ENCODE measurements at places on chromosomes 11 and 22. TPM values are rescaled to one million over a fixed set of nuclear protein-coding genes. Genes with fewer than 3 reads are reported as not detected.
A peak's percentile ranks its signal among the peaks of the same experiment; 100 is the strongest.

Gene KRTAP5-10
- total RNA-seq, result 2.9 TPM

Gene CALCA
- not detected for total RNA-seq

Gene GDPD5
- 14.9 TPM for total RNA-seq

Gene BTG4
- total RNA-seq, result not detected

Gene OR52I1
- total RNA-seq, result not detected

Gene C11orf52
- total RNA-seq, result 8.5 TPM

Gene MDK
- 105 TPM for total RNA-seq

- DNase-seq, result no peak
Measured at GRCh38 chr11:88169471-88169870, 5.8 kb downstream of the RAB38 start.

- no peak for DNase-seq
Measured at GRCh38 chr11:37026326-37026725, 428.3 kb upstream of the RAG2 start.

GRCh38 chr11:35109827-35110226, 29.1 kb upstream of the CD44 start:
- no peak for DNase-seq

- DNase-seq, result peak; percentile 34
Measured at GRCh38 chr22:19811811-19812771, 42.6 kb downstream of the GNB1L start.

- DNase-seq, result no peak
Measured at GRCh38 chr22:45196308-45196707, 32.6 kb downstream of the NUP50 start.

DNA sequence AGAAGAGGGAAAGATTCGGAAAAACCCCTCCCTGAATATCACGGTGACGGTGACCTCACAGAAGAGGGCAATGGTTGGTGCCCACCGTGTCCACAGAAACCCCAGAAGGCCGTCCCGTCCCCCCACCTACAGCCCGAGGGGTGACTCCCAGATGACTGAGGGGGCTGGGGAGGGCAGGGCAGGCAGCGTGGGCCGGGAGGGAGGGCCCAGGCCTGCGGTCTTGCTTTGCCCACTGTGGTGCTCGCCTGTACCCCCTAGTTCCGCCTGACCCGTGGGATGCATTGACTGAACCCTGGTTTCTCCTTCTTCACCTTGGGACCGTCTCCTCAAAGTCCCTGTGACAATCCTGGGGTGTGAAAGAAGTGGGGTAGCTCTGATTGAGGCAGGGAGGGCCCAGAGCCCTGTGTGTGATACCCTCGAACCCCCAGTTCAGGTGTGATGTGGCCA, 526.7 kb downstream of the BRD1 start:
- peak; percentile 34 for DNase-seq

DNA sequence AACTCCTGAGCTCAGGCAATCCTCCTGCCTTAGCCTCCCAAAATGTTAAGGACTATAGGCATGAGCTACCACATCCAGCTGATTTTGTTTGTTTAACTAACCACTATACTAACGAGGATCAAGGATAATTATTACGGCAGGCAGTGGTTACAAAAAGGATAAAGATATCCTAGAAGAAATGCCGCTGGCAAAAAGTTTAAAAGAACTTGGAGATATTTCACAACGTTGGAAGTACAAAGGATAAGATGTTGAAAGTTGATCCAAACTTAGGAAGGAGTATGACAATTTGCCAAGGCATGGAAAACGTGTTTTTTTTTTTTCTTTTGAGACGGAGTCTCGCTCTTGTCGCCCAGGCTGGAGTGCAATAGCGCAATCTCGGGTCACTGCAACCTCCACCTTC, 13.4 kb downstream of the AP5B1 start:
- no peak for DNase-seq

GRCh38 chr11:115489466-115489865, 14.7 kb downstream of the CADM1 start:
- DNase-seq, result no peak

GRCh38 chr11:100825626-100826025, 138.5 kb downstream of the ARHGAP42 start:
- no peak for DNase-seq

DNA sequence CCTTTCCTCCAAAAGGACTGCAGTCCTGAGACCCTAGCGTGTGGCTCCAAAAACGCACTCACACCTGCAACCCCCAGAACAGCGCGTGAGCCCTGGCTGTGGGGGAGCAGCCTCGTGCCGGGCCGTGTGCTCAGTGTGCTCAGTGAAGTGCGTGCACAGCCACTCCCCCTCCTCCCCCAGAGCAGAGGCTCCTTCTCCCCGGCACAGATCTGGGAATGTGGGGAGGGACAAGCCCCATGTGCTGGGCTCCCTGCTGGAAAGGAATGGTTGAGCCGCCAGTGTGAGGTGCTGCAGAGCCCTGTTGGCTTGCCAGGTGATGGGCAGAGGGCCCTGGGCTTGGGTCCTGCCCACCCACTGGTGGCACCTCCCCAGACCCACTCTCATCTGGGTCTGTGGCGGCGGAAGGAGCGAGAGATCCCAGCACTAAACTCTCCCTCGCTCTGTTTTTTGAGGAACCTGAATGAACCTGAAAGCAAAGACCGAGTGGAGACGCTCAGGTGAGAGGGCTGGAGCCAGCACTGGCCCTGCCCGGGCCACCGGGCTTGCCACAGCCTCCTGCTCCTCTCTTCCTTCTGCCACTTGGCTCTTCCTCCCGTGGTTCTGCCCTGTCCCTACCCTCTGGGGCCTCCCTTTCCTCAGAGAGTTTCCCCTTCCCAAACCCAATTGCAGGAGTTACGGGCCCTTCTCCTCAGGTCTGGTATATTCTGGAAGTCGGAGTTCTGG, 9.0 kb downstream of the RCOR2 start:
- DNase-seq, result no peak

- no peak for DNase-seq
Measured at GRCh38 chr11:13784441-13784840, 116.0 kb downstream of the FAR1 start.

DNA sequence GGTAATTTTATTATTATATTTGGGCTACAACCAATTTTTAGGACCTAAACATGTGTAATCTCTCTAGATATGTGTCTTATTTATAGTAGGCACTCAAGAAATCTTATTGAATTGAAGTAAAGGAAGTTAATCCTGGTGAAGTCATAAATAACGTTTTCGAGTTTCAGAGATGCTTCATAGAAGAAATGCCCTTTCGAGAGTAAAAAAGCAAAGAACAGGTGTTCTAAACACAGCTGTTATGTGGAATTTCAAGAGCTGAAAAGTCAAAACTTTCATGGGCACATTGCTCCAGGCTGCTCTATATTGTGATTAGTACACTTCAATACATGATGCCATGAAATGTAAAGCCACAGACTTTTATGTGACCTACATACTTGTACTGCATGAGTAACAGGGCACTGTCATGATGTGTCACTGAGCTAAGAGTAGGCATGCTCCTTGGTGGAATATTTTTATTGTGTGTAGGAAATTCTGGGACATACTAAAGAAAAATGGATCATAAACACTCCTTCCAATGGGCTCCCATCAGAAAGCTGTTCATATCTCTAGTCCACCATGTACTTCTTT, 7.2 kb upstream of the ELMOD1 start:
- DNase-seq, result no peak

DNA sequence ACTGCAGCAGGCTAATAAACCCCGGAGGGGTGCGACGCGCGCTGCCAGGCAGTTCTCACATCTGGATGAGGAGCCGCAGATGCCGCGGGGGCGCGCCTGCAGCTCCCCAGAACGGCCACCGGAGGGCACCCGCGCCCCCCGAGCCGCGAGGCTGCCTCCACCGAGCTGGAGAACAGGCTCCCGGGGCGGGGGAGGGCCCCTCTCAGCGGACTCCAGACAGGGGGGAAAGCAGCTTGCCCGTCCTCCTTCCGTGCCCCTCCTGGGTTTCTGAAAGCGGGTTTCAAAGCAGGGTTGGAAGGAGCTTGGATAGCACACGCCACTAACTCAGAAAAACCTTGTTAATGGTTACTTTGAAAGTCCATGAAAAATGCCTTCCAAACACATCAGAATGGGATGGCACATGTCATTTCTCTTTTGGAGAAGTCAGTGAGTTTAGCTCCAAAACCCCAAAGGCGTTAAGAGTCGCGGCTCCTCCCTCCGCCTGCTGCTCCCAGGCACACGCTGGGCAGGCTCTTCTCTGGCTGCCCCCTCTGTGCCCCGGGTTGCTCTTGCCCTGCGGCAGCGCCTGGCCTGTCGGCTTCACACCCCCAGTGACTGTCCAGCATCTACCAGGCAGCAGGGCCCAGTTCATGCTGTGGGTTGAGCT, 317.8 kb downstream of the NTM start:
- peak; percentile 49 for DNase-seq

- no peak for DNase-seq
Measured at GRCh38 chr11:111722501-111722900, 43.7 kb downstream of the PPP2R1B start.

- no peak for DNase-seq
Measured at GRCh38 chr11:92626624-92627023, 342.8 kb upstream of the MTNR1B start.

DNA sequence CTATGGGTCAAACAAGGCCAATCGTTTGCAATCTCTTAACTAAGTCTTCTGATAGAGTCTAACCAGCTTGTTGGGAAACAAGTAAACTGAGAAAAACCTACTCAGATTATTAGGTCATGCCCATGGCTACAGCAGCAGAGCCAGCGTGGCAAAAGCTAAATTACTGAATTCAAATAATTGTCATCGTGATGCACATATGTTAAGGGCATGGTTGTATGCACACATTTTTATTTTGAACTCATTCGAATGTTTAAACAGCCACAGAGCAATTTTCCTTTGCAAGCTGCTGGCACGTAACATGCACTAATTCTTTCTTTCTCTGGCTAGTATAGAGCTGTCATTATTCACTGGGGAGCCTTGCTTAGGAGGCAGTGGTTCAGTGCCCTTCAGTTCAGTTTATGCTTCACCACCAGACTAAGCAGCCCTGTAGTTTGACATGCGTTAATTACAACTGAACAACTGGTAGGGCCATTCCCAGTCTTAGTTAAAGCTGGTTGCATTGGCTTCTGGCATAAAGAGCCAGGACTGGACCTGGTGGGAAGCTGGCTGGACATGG, 396.4 kb downstream of the METTL15 start:
- no peak for DNase-seq

DNA sequence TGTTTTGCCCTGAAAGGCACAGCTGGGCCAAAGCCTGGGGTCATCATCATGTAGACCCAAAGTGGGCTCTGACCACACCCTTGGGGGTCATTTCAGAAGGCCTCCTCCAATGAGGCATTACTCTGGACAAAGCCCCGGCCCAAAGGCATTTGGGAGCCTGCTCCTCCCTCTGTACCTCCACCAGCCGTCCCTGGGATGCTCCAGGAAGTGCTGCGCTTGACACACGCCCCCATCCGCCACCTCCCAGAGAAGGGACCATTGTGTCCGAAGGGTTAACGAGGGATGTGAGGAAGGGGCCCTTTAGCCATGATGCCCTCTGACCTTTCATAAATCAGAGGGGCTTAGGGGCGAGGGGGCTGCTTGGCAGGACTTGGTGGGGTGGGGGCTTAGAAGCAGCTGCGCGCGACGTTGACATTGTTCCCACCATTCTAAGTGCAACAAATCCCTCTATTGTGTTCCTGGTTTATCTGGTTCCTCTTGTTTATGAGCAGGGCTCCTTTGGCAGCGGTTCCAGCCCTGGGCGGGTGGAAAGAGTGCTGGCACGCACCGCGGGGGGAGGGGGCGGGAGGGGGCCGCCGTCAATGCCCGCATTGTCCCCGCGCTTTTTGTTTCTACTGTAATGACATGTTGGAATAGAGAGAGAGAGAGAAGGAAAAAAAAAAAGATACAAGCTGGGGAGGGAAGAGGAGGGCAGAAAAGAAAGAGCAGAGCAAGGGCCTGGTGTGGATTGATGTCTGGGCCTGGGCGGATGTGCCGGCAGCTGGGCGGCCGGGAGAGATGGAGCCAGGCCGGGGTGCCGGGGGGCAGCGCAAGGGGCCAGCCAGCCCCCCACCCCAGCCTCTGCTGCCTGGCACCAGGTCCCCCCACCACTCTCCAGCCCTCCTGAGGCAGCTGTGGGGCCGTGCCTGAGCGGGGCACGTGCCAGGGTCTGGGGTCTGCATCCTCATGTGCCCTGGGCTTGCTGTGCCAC, 32.1 kb upstream of the SOX10 start:
- peak; percentile 77 for DNase-seq
